ENCODE measurements at places on chromosomes 1 and 21. TPM values are rescaled to one million over a fixed set of nuclear protein-coding genes. Genes with fewer than 3 reads are reported as not detected.
A peak's percentile ranks its signal among the peaks of the same experiment; 100 is the strongest.

USH2A gene
- polyA plus RNA-seq: not detected

USP48 gene
- 41.4 TPM for polyA plus RNA-seq

PHC2 gene
- 34.2 TPM for polyA plus RNA-seq

LEPROT gene
- 18.1 TPM for polyA plus RNA-seq

HPCAL4 gene
- 2.5 TPM for polyA plus RNA-seq

DNA sequence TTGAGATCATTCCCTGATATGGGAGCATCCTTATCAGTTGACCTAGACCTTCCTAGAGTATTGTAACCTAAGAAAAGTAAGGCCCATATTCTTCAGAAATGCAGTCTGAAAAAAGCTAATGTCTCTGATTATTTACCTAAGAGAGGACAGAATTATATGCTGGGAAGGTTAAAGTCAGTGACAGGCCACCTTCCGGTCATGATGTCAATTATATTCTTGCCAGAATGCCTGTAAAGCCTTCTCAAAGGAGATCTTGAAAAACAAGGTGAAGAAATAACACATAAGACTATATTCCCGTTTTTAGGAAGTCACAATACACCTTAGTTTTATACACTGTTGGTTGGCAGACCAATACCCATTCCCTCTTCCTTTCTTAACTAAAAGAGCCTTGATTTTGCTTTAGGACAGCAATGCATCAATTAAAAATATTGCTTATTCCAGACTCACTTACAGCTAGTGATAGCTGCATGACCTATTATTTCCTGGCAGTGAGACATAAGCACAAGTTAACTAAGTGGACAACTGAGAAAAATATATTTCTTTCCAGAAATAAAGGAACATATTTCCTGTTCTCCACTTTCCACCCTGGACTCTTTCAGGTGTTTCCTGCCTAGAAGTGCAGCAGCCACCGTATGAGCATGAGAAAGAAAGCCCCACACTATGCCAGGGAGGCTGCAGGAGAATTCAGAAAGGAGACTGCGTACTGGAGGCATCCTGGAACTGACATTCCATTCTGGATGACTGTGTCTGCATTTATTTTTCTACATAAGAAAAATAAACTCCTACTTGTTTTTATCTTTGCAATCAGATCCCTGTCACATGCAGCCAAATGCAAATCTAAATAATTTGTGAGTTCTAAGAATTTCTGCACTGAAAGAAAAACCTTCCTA, 332.9 kb upstream of the PTBP2 start:
- H3K27me3 ChIP-seq: no peaks in the 10 kb centered on the region
- H3K36me3 ChIP-seq: no peaks in the 10 kb centered on the region
- H3K4me1 ChIP-seq: no peaks in the 10 kb centered on the region
- H3K4me3 ChIP-seq: no peak overlapping the region
- H3K27ac ChIP-seq: no peak overlapping the region

- no peak overlapping the region for H3K27ac ChIP-seq
- no peaks in the 10 kb centered on the region for H3K27me3 ChIP-seq
- no peaks in the 10 kb centered on the region for H3K36me3 ChIP-seq
- peaks cover 13% of the 10 kb centered on the region for H3K4me1 ChIP-seq
Observed at GRCh38 chr1:247322442-247322841, 9.2 kb downstream of the ZNF496 start.

GRCh38 chr1:17440827-17441168, 1.3 kb upstream of the RCC2 start:
- peak overlapping the region; percentile 61 for H3K4me3 ChIP-seq
- no peaks in the 10 kb centered on the region for H3K36me3 ChIP-seq
- H3K4me1 ChIP-seq: peaks cover 16% of the 10 kb centered on the region
- no peak for DNase-seq
- peak overlapping the region; percentile 55 for H3K27ac ChIP-seq
- H3K27me3 ChIP-seq: no peaks in the 10 kb centered on the region

DNA sequence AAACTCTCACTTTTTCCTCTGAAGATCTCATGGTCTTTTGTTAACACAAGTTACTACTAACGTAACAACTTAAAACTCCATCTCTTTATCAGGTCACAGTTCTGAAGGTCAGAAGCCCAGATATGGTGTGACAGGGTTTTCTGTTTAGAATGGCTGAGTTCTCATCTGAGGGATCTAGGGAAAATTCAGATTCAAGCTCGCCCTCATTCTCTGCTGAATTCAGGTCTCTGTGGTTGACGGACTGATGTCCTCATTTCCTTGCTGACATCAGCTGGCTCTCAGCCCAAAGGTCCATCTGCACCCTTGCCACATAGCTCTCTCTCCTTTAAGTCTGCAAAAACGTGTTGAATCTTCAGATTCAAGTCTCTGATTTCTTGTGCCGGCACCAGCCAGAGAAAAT, 6.1 kb upstream of the NTPCR start:
- H3K27me3 ChIP-seq: no peaks in the 10 kb centered on the region
- DNase-seq: no peak
- H3K4me3 ChIP-seq: no peak overlapping the region
- H3K4me1 ChIP-seq: peaks cover 9% of the 10 kb centered on the region
- no peak overlapping the region for H3K27ac ChIP-seq

- no peaks in the 10 kb centered on the region for H3K27me3 ChIP-seq
- no peak overlapping the region for H3K27ac ChIP-seq
- peaks cover 17% of the 10 kb centered on the region for H3K4me1 ChIP-seq
Observed at GRCh38 chr1:67738401-67738800, 53.4 kb downstream of the GADD45A start.

GRCh38 chr1:67307251-67308060, at the start of gene IL12RB2:
IL12RB2 (plus strand) TSS chr1:67307873; CDS start chr1:67320369, 12,496 bp downstream.
- H3K4me1 ChIP-seq: peaks cover 6% of the 10 kb centered on the region
- DNase-seq: peak; percentile 11
- peaks cover 4% of the 10 kb centered on the region for H3K27me3 ChIP-seq

- no peaks in the 10 kb centered on the region for H3K36me3 ChIP-seq
- no peak for DNase-seq
- H3K27me3 ChIP-seq: no peaks in the 10 kb centered on the region
- H3K4me1 ChIP-seq: no peaks in the 10 kb centered on the region
- no peak overlapping the region for H3K27ac ChIP-seq
Observed at GRCh38 chr21:46128106-46128932, 27.1 kb downstream of the FTCD start.

- DNase-seq: peak; percentile 27
- H3K36me3 ChIP-seq: peaks cover 18% of the 10 kb centered on the region
- peak overlapping the region; percentile 96 for H3K4me3 ChIP-seq
- H3K27ac ChIP-seq: peak overlapping the region; percentile 76
- peaks cover 67% of the 10 kb centered on the region for H3K4me1 ChIP-seq
- no peaks in the 10 kb centered on the region for H3K27me3 ChIP-seq
Observed at GRCh38 chr1:206470692-206471414, 577 bp downstream of the IKBKE start.

- no peak overlapping the region for H3K4me3 ChIP-seq
- no peaks in the 10 kb centered on the region for H3K36me3 ChIP-seq
- H3K27ac ChIP-seq: no peak overlapping the region
- H3K4me1 ChIP-seq: no peaks in the 10 kb centered on the region
- DNase-seq: no peak
Observed at GRCh38 chr1:56330391-56331026, 248.9 kb downstream of the PLPP3 start.

DNA sequence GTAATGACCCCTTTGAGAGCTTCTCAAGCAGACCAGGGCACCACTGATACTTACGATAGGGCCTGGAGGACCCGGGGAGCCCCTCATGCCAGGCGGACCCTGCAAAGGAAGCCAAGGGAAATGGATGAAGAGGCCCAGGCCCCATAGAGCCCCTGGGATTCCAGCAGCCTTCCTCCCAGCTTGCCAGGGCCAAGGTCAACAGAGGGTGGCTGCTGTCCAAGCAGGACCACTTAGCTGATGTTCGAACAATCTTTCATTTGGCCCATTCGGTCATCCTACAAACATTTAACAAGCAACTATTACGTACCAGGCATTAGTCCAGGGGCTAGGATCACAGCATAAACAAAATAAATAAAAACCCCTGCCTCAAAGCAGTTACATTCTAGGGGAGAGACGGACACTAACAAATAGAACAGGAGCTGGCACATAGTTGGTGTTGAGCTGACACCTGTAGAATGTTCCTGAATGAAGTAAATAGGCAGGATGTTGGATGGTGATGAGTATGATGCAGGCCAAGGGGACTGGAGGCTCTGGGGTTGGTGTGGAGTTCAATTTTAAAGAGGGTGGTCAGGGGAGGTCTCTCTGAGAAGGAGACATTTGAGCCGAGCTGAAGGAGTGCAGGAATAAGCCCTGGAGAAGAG, 27.0 kb upstream of the PEF1 start:
- H3K27ac ChIP-seq: no peak overlapping the region
- DNase-seq: no peak
- H3K27me3 ChIP-seq: peaks cover 6% of the 10 kb centered on the region
- no peak overlapping the region for H3K4me3 ChIP-seq
- H3K4me1 ChIP-seq: peaks cover 3% of the 10 kb centered on the region
- H3K36me3 ChIP-seq: no peaks in the 10 kb centered on the region

DNA sequence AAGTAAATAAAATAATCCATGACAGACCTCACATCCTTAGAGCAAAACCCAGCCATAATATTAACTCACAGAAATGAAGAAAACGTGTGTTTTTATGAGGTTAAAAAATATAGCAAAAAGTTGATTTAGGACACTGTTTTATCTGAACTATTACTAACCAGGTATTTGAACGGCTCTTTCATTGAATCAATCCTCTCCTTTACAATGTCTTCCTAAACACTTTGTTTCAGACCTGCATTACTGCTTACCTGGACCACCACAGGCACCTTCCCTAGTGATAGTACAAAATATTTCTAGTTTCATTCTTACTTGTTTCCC, 25.0 kb downstream of the TBX15 start:
- H3K4me1 ChIP-seq: no peaks in the 10 kb centered on the region
- H3K27me3 ChIP-seq: no peaks in the 10 kb centered on the region
- no peak for DNase-seq
- H3K27ac ChIP-seq: no peak overlapping the region
- H3K4me3 ChIP-seq: no peak overlapping the region

- no peaks in the 10 kb centered on the region for H3K27me3 ChIP-seq
- H3K4me3 ChIP-seq: no peak overlapping the region
- peaks cover 10% of the 10 kb centered on the region for H3K4me1 ChIP-seq
- no peak for DNase-seq
- H3K36me3 ChIP-seq: no peaks in the 10 kb centered on the region
- no peak overlapping the region for H3K27ac ChIP-seq
Observed at GRCh38 chr1:24866211-24867083, 63.6 kb downstream of the RUNX3 start.

GRCh38 chr1:38541223-38541622, 318.3 kb downstream of the RRAGC start:
- no peaks in the 10 kb centered on the region for H3K4me1 ChIP-seq
- no peaks in the 10 kb centered on the region for H3K36me3 ChIP-seq

GRCh38 chr1:201310251-201310985, 27.1 kb downstream of the PKP1 start:
- no peaks in the 10 kb centered on the region for H3K36me3 ChIP-seq
- no peak for DNase-seq
- no peak overlapping the region for H3K27ac ChIP-seq
- no peak overlapping the region for H3K4me3 ChIP-seq

- DNase-seq: no peak
- H3K36me3 ChIP-seq: no peaks in the 10 kb centered on the region
- no peaks in the 10 kb centered on the region for H3K4me1 ChIP-seq
- H3K27me3 ChIP-seq: no peaks in the 10 kb centered on the region
Observed at GRCh38 chr1:47915677-47916353, 81.4 kb downstream of the TRABD2B start.

DNA sequence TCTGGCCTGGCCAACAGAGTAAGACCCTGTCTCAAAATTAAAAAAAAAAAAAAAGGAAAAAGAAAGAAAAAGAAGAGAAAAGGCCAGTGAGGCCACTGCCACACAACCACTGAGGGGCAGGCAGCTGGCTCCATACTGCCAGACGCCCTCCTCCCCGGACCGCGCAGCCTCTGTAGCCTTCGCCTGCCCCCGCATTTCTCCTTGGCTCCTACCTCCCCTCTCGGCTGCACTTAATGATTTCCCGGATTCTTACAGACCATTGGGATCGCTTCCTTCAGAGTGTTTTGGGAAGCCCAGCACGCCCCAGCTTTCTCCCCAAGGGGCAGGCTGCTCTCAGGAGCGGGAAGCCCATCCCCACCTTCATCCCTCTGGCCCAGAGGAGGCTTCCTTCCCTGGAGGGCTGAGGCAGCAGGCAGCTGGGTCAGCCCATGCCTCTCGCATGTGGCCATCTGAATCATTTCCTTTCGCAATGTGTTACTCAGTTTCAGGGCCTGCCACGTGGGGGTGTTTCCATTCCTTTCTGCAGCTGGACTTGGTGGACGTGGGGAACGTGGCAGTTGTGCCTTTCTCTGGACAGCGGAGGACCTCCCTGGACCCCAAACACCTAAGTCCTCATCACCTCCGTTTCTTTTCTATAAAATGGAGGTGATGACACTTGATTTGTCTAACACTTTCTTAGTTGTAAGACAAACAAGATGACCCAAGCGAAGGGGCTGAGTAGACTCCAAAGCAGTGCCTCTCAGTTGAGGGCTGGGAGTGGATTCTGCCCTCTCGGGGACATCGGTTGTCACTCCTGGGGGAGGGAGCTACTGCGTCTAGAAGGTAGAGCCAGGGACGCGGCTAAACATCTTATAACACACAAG, 2.3 kb downstream of the SLC2A5 start:
- H3K27ac ChIP-seq: no peak overlapping the region
- peaks cover 3% of the 10 kb centered on the region for H3K27me3 ChIP-seq
- no peak for DNase-seq
- no peak overlapping the region for H3K4me3 ChIP-seq

DNA sequence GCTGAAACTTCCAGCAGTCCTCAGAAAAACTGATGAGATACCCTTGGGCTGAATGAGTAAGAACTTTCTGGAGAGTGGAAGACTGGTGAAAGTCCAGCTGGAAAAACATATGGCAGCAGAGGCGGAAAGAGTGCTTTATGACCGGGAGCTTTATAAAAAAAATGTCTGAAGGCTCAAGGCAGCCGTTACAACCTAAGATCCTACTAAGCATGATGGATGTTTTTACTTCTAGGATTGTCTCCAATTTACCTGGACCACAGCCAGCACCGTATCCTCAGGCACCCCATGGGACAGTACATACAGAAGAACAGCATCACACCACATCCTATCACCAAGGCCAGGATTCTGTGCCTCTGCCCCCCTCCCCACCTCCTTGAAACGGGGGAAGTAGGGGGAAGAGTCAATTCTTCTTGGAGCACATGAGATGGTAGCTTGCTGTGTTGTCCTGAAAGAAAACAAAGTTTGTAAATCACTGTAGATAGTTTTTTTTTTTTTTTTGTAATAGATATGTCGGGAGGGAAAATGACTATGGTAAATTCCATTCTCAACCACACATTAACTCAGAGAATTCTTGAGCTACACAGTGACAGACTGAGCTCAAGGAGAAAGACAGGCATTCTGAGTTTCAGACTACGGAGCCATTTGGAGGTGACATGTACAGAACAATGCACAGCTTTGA, 11.8 kb upstream of the IRF2BP2 start:
- DNase-seq: no peak
- H3K27ac ChIP-seq: no peak overlapping the region
- no peaks in the 10 kb centered on the region for H3K36me3 ChIP-seq
- H3K4me1 ChIP-seq: no peaks in the 10 kb centered on the region

Data from CD8-positive, alpha-beta memory T cell (primary cell).